NCI-H1105 treated with DMSO at 0.1 percent for 48 hours (cell line): ENCODE measurements at places on chromosomes 12 and 14.
A peak's percentile ranks its signal among the peaks of the same experiment; 100 is the strongest.

- DNase-seq, result peak; percentile 51
Observed at GRCh38 chr12:96219700-96220206, 25.6 kb downstream of the ELK3 start.

DNA sequence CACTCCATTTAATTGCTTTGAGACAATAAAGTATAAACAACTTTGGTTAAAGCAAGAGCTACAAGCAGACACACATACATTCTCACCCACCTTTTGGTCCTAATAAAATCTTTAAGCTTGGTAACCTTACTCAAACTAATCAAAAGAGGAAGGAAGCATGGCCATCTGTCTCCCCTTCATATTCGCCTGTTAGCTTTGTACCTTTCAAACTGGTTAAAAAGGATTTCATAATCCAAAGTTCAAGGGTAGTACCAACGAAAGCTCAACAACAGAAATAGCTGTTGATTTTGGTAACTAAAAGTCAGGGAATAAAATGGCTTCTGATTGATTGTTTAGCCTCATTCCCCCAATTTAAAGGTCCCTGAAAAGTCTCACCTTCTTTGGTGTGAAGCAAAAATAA, 456.9 kb downstream of the BCAT1 start:
- DNase-seq, result no peak

DNA sequence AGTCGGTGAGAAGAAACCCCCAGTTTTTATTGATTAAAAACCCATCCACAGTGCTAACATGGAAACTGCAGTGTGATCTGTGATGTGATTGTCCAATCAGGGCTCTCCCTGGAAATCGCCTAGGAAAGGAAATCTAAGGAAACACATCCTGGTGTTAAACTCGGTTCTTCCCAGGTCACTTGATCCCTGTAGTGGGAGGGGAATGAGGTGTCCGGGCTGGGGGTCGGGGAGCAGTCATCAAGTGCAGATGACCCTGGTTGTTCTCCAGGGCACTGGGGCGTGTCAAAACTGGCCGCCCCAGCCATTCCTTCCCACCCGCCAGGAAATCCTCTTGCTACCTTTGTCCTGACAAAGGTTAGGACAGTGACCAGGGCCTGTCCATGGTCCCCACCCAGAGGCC, 20.8 kb downstream of the RAB35 start:
- DNase-seq, result no peak

- DNase-seq, result no peak
Observed at GRCh38 chr14:85867450-85867849, 337.5 kb downstream of the FLRT2 start.

GRCh38 chr14:51260225-51260624, 20.2 kb downstream of the TMX1 start:
- DNase-seq, result no peak

DNA sequence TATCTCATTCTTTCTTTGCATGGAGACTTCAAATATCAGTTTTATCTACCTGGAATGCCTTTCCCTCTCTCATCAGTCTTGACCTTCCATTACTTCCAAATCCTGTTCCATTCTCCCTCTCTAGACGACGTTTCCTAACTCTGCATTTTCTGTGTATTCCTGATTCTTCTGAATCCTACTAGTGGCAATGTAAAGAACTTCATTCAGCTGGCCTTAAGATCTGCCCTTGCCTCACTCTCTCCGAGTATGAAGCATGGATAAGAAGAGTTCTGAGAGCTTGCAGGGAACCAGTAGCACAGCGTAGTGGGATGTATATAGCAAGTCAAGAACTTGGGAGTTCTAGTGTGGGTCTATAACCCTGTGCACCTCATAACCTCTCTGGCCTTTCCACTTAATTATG, 68.5 kb upstream of the HOXC13 start:
- no peak for DNase-seq
